RPMI8226 (cell line): ENCODE measurements at places on chromosomes 1 and 21.
A peak's percentile ranks its signal among the peaks of the same experiment; 100 is the strongest.

GRCh38 chr1:6466023-6466422 is at the start of gene TNFRSF25:
Gene TNFRSF25, minus strand, starts transcription at chr1:6466173. Its CDS starts 66 bp downstream, at chr1:6466107.
- DNase-seq: peak; percentile 55

GRCh38 chr1:7587108-7587772 is 183.9 kb upstream of the VAMP3 start:
- DNase-seq: no peak

DNA sequence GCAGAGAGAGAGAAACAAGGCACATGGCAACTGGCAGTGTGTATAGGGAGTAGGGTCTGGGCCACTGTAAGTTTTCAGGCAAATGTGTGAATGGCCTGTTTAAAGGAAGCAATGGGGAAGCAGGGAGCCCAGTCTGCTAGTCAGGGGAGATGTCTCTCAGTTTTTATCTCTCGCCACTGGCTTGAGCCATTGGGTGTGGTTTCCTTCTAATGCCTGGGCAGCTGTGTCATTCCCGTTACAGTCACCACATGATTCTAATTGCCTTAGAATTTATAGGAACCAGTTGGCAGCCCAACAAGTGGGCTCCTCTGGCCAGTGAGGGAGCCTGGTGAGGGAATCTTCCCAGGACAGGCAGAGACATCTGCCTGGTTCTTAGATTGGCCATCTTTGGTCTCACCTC is 182.4 kb downstream of the DISC1 start:
- DNase-seq: no peak

GRCh38 chr1:145946477-145946986 is 11.3 kb downstream of the LIX1L start:
- no peak for DNase-seq

DNA sequence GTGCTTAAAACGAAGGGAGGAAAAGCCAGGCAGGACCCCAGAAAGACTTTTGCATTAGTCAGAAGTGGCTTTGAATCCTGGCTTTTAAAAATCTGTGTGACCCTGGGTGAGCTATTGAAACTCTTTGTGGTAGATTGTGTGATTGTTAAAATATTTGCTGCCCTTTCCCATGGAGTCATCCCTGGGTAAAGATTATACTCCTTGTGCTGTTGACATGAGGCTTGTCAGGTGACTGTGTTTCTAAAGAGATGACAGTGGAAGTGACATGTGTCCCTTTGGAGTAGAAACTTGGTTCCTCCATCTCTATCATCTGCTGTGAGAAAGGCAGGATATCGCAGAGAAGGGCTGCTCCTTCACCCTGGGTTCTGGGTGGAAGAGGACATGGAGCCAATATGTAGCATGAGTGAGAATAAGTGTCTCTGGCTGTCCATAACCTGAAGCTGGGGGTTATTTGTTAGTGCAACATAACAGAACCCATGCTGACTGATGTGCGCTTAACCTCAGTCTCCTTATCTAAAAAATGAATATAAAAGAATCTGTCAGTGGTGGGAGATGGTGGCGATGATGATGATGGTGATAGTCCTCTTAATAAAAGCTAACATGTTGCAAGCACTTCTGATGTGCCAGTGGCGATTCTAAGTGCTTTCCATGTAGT is 187.6 kb downstream of the RHOU start:
- no peak for DNase-seq

GRCh38 chr1:108611984-108612383 is 48.9 kb downstream of the HENMT1 start:
- DNase-seq: no peak

GRCh38 chr1:167703557-167703956 is 18.2 kb upstream of the MPZL1 start:
- no peak for DNase-seq

DNA sequence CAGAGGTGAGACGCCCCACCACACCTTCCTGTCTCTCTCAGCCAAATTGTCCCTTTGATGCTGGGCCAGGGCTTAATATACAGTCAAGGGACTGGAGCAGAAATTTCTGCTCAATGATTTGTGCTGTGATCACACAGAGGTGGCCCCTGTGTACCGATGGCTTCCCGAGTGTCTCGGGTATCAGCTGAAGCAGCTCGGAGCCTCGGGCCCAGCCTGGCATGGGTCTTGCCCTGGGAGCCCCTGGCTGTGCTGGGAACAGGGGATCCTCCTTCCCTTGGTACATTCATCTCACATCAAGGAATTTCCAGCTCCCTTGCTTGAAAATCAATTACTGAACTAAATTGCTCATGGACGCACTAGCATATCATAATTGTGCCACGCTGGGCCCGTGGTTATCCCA is 148.8 kb upstream of the C1orf174 start:
- DNase-seq: no peak
